ENCODE measurements at places on chromosomes 13 and 19. TPM values are rescaled to one million over a fixed set of nuclear protein-coding genes. Genes with fewer than 3 reads are reported as not detected.

DNA sequence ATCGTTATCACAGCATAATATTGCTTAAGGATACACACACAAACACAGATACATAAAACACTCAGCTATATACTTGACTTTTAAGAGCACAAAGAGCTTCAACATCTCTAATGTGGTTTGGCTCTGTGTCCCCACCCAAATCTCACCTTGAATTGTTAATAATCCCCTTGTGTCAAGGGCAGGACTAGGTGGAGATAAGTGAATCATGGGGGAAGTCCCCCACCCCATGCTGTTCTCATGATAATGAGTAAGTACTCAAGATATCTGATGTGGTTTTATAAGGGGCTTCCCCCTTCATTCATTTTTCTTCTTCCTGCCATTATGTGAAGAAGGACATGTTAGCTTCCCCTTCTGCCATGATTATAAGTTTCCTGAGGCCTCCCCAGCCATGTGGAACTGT, 481.4 kb downstream of the PCDH9 start:
- no peak for DNase-seq

GRCh38 chr19:15463861-15464371, 428 bp downstream of the RASAL3 start:
- no peak for DNase-seq

- DNase-seq = no peak
Measured at GRCh38 chr13:70964124-70964523, 855.9 kb upstream of the KLHL1 start.

DNA sequence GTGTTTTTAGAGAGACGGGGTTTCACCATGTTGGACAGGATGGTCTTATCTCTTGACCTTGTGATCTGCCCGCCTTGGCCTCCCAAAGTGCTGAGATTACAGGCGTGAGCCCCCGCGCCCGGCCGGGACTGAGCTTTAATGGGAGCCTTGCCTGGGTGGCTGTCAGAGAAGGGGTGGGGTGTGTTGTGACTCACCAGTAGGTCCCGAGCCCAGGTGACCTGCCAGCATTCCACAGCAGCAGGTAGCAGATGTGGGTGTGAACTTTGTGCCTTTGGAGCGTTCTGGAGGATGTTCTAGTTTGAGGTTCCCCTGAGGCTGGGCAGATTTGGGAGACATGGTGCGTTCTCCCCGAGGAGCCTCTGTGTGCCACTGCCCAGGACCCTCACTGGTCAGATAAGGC, 7.1 kb upstream of the EPN1 start:
- DNase-seq = no peak

- peak; percentile 85 for DNase-seq
Measured at GRCh38 chr19:48819366-48819816, 8.6 kb upstream of the BCAT2 start.

DNA sequence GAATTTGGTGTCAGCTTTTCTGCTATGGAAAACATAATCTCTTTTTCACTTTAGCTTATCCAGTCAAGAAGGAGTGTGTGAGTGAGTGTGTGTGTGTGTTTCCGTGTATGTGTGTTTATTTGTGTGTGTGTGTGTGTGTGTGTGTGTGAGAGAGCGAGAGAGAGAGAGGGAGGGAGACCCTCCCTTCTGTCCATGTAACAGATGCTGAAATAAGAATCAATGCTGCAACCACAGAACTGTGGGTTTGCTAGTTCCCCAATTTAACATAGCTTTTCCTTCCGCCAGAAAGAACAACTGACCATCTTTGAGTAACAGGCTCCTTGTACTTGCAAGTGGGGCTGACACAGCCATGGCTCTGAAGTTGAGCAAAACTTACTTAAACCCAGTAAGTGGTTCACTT, 5.2 kb downstream of the LCP1 start:
- DNase-seq = no peak

DNA sequence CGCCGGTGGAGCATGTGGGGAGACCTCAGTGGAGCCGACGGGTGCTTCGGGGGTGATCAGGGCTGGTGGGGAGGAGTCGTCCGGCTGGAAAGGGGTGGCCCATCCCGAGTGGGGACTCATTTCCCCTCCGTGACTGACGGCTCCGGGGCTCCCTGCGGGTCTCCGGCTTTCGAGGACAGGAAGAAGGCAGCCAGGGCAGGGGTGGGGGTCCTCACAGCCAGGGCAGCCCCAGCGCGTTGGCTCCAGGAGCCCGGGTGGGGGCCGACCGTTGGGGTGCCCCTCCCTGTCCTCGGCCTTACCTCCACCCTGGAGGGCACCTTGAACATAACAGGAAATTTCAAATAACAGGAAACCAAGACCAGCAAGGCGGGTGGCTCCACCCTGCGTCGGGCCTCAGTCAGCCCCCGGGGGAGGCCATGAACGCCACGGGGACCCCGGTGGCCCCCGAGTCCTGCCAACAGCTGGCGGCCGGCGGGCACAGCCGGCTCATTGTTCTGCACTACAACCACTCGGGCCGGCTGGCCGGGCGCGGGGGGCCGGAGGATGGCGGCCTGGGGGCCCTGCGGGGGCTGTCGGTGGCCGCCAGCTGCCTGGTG, at the start of gene S1PR4:
TSS of gene S1PR4 (plus strand) at position 393 of the 596 bp plus-strand sequence. CDS start at position 417, 24 bp downstream.
- no peak for DNase-seq

DNA sequence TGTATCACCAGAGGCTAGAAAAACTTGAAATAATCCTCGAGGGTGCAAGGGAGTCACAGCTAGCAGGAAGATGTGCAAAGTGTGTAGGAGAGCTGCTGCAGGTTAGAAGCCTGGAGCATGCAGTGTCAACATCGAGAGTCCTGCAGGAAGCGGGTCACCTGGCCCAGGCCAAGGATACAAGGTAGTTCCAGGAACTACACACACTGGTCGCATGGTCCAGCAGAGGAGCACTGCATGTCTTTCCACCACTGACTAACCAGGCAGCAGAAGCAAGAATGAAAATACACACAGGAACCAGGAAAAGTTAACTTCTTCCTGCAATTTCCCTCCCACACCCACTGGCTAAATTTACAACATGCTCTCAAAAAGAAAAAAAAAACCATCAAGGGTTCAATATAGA, 36.0 kb upstream of the MIR17HG start:
- no peak for DNase-seq

DNA sequence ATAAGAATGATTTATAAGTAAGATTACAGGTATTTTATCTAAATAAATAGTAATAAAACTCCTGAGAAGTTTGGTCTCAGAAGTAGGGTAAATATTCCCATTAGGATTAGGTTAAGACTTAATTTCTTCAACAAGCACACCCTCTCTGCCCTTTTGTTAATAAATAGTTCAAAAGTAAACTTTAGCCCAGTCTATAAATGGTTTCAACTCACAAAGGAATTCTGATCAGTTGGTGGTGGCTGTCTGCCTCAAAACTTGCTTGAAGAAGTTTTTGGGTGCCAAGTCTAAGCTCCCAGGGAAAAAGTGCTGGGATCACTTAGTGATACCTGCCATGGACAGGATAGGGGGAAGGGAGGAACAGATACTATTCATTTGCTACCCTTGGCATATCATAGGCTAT, 22.9 kb downstream of the MBNL2 start:
- no peak for DNase-seq

DNA sequence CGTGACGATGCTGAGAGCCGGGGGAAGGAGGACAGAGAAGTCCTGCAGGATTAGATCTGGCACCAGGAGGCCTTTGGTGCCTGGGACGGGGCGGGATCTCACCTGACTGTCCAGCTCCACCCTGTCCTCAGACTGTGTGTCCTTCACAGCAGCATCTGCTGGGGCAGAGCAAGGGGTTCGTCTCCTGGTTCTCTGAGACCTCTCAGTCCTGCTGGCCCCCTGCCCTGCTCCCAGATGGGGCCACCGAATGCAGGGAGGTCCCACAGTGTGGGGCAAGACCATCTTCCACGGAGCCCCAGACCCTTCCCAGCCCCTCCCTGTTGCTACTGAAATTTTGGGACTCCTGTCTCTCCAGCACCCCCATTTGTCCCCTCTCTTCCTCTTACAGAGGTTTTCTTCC, 4.5 kb downstream of the LILRB3 start:
- DNase-seq = no peak

DNA sequence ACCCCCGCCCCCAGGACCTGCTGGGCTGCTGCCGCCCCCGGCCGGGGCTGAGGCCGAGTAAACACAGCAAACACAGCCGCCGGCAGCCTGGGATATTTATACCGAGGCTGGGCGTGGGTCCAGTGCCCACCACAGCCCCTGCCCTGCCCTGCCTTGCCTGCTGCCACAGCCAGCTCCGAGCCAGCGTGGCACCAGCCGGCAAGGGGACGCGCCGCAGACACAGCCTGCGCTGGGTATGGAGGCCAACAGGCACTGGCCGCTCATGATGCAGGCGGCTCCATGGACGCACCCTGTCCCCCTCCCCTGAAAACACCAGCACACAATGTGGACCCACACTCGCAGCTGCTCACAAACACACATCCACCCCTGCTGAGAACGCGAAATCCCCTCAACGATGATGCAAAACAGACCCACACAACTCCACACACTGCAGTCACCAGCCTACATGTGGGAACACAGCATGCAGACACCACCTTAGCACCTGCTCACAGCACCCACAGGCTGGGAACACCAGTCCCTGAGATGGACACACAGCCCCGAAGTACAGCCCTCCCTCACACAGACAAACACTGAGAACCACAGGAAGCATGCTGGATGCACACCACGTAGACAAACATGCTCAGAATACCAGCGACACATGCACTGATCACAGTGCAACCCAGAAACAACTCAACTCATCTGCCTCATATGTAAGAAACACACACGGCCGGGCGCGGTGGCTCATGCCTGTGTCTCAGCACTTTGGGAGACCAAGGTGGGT, 16.2 kb downstream of the CCDC97 start:
- no peak for DNase-seq

GRCh38 chr13:112238436-112238995, 137.6 kb upstream of the SPACA7 start:
- DNase-seq = no peak

- no peak for DNase-seq
Measured at GRCh38 chr13:96809366-96810096, 184.7 kb downstream of the OXGR1 start.

DNA sequence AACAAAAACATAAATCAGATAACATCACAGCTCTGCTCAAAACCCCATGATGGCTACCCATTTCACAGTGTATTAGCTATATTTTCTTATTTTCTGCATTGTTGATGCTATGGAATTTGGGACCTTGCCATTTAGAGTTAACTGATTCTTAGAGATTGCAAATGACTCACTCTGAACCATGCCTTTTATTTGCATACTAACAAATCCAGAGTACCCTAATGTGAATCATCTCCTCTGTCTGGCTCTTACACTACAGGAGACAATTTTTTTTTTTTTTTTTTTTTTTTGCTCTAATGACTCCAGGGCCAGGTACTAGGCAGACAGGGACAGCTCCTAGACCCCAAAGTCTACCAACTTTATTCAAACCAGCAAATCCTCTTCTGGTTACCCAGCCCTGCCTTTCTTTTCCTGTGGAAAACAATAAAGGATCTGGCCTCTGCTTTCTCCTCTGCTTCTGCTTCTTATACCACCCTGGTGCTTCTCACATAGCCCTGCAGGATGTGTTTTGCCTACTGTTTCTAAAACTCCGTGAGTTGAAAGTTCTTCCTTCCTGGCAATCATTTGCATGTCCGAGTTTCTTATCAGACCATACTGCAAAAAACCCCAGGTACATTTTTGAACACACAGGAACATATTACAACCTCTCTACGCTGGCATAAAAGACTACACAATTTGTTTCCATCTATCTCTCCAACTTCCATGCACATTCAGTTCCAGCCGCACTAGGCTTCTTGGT, 10.6 kb upstream of the ZNF460 start:
- DNase-seq = no peak

DNA sequence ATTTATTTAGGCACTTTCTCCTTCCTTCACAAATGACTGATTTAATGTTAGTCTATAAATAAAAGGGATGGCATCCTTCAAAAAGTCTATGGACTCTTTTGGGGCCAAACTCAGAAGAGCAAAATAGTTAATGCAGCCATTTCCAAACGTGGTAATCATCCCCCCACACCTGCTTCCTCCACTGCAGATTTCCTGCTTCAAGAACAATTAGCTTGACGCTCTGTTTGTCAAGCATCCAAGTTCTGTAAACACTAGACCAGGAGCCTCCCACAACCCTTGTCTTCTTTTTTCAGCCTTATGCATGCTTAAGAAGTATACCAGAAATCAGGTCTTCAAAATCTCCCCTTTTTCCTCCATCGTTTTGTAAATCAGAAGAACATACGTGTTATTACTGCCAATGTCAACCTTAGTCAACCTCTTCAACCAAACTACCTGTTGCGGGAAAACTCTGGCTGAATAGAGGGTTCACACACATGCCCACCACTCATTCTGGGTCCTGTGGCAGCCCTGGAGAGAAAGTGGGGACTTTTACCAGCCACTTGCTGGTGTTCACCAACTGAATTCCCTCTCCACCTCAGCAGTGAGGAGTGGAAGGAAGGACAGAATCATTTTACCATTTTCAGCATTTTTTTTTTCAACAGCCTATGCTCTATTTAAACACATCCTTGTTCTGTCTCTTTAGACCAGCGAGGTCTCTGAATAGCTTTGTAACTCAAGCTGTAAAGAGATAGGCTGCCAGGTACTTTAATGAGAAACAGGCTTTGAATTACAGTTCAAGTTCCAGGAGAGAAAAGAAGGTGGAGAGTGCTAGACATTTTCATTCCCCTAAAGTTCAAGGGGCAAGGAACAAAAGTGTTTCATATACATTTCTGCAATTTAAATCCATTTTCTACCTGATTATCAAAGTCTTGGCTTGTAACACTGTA, 39.1 kb downstream of the EFNB2 start:
- DNase-seq = no peak

DNA sequence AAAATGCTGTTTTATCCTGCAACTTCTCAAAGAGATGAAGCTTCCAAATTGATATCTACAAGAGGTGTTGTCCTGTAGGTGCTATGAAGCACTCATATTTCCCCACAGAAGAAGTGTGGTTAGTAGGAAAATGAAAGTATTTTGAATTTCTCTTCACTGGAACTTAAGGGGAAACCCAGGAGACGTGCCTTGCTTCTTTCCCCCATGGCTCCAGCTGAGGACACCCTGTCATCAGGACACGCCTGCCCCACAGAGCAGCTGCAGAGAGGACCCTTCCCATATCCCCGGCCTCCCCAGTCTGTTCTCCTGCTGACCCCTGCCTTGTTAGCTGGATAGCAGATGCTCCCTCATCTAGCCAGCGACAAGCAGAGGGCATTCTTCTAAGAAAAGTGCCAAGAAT, 371.3 kb downstream of the COG6 start:
- no peak for DNase-seq

GRCh38 chr19:31527443-31527842, 178.2 kb upstream of the TSHZ3 start:
- DNase-seq = no peak

GRCh38 chr19:18776288-18776594, 14.9 kb downstream of the COMP start:
- no peak for DNase-seq

- no peak for DNase-seq
Measured at GRCh38 chr19:53878776-53879139, 3.2 kb upstream of the PRKCG start.

The ZNF222 gene
- total RNA-seq = 3.7 TPM

The IZUMO4 gene
- 6.5 TPM for total RNA-seq

The CEACAM21 gene
- not detected for total RNA-seq

The ZNF274 gene
- total RNA-seq = 23.9 TPM

The GPC6 gene
- total RNA-seq = 2.8 TPM

The LILRB1 gene
- total RNA-seq = 0.75 TPM

The PNMA8A gene
- total RNA-seq = 12.3 TPM

The ERICH4 gene
- total RNA-seq = not detected

The ATP4A gene
- total RNA-seq = not detected

The CDK8 gene
- total RNA-seq = 8.2 TPM

The SYNE4 gene
- total RNA-seq = not detected
